ENCODE measurements at places on chromosomes 13 and 19.

GRCh38 chr19:14318873-14319272, 62.4 kb upstream of the ADGRE5 start:
- no peak for DNase-seq

DNA sequence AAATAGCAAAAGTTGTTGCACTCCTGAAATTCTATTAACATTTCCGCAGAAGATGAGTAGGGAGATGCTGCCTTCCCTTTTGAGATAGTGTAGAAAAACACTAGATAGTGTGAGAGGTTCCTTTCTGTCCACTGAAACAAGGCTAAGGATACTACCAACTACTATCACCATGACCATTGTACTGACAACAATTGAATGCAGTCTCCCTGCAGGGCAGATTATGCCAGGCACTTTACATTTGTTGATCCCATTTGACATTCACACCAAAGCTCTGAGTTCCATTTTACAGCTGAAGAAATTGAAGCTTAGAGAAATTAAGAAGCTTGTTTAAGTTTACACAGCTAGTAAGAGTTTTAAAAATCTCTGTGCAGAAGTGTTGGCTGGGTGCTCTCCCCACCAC, 55.0 kb downstream of the CYSLTR2 start:
- DNase-seq, result no peak

- no peak for DNase-seq
Observed at GRCh38 chr19:10043286-10043927, 30.1 kb downstream of the RDH8 start.

- DNase-seq, result no peak
Observed at GRCh38 chr13:112838842-112839117, 130.2 kb upstream of the MCF2L start.

GRCh38 chr19:31783592-31783991, 434.4 kb upstream of the TSHZ3 start:
- no peak for DNase-seq

DNA sequence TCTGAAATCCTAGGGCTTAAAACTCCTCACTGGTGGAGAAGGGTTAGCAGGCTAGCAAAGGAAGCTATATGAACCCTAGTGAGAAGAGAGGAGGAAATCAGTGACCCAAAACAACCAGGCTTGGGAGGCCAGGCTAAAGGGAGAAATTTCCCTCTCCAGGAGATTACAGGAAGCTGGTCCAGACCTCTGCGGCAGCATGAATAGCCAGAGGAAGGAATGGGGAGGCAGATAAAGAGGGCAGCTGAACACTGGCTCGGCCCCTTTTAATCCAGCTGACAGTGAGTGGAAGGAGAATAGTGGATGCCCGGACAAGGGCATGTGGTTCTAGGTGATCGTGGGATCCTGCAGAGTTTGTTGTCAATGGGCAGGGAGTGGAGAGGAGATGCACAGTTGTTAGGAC, 130.6 kb downstream of the COG6 start:
- DNase-seq, result no peak

DNA sequence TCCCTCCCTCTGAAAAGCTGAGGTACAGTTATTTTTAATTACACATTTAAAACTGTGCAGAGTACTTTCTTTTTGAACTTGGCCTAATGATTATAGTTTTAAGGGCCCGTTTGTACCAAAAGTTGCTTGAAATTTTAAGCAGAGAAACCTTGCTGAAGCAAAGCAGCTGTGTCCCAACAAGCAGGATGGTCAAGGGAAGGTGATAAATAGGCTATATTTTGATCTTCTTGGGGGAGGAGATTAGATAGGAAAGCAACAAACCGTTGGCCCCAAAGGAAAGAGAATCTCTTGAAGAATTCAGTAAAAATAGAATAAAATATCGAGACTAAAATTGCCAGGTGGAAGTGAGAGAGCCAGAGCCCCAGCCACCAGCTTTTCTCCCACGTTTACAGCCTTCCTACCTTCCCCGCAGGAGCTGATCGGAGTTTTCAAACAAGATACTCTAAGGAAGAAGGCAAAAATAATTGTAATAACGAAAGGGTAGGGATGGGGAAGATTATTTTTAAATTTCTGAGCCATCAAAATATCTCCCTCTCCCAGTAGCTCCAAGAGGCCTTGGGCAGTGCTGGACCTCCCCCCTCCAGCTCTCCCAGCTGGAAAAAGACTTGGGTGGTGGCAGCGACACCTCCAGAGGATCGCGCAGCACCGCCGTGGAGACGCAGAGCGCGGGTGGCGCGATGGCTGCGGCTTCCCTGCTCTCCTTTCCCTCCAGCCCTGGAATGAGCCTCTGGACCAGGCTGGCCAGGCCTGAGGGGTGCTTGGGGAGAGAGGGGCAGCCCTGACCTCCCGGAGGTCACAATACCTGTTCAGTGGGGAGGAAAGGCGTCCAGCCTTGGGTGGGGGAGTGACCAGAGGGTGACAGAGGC, 5.8 kb downstream of the ZIC2 start:
- no peak for DNase-seq

DNA sequence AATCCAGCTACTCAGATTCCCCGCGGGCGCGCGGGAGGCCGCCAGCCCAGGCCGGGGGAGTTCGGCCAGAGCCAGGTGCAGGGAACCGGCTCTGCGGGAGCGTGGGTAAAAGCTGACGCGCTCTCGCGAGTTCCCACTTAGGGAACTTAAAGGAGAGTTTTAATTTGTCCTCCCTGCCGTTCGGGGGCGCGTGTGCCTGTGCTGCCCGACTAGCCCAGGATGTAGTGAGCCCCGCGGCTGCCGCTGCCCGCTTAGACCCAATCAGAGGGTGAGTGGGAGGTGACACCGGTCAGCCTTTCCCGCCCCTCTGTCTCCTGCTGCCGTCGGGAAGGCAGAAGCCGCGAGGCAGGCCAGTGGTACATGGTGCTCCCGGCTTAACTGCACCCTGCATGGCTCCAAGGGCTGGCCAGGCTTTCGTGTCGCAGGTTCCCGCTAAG, 36.0 kb upstream of the NEK3 start:
- peak; percentile 25 for DNase-seq

DNA sequence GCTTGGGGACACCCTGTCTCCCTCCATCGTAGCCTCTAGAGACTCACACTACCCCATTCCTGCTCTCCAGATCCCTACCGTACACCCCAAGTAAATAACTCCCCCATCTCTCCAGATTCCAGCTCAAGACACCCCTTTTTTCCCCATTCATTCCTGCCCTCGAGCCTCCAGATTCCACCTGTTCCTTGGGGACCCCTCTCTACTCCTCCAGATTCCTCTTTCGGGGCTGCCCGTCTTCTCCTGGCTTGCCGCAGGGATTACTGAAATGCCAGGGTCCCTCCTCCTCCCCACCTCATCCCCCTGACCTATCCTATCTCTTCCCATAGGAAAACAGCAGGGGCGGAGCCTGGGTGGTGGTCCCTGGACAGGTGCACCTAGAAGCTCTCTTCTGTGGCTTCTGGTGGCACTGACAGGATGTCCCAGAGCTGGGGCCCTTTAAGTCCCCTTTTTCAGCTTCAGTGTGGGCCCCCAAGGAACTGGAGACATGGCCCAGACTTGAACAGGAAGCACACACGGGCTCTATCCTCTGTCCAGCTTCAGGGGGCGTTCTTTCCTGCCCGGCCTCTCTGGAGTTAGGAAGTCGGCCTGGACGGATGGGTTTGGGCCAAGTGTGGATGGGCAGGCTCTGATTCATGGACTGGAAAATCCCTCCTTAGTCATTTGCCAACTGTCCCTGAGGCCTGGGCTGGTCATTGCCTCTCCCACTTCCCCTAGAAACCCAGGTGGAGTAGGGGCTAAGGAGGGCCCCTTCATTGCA, 1.2 kb downstream of the ZSWIM4 start:
- DNase-seq, result peak; percentile 92

- DNase-seq, result no peak
Observed at GRCh38 chr19:2176337-2176994, 12.7 kb downstream of the DOT1L start.

DNA sequence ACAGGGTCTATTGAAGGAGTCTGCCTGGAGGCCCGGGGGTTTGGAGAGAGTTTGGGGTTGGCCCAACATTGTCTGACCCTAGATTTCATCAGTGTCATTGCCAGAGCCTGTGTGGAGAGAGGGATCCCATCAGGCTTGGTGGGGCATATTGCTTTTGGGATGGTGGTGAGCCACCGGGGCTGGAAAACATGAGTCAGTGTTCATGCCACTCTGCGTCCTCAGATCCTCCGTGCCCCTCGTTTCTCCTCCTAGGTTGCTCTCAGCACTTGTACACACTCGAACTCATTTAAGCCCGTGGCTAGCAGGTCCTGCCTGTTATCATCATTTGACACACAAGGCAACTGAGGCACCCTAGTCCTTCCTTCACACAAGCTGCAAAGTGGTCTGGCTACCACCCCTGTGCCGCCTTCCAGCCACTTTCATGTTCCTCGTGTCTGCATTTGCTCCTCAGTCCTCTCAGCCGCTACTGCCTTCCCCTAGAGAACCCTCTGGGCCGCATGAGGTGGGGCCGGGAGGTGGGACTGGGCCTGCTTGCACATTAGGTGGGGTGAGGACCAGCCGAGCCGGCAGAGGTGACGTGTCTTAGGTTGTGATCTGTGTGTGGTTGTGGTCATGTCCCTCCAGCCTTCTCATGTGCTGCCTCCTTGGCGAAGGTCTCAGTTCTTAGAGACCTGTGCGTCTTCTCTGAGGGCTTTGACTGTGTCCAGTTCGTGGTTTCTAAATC, 3.6 kb downstream of the NACC1 start:
- DNase-seq, result no peak

DNA sequence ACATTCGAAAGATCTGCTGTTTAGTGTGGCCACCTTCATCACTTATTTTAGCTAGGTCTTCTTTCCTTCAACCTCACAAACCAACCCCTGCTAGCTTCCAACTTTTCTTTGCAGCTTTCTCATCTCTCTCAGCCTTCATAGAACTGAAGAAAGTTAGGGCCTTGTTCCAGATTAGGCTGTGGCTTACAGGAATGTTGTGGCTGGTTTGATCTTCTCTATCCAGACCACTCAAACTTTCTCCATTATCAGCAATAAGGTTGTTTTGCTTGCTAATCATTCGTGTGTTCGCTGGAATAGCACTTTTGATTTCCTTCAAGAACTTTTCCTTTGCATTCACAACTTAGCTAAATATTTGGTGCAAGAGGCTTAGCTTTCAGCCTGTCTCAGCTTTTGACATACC, 44.7 kb downstream of the CARS2 start:
- no peak for DNase-seq

DNA sequence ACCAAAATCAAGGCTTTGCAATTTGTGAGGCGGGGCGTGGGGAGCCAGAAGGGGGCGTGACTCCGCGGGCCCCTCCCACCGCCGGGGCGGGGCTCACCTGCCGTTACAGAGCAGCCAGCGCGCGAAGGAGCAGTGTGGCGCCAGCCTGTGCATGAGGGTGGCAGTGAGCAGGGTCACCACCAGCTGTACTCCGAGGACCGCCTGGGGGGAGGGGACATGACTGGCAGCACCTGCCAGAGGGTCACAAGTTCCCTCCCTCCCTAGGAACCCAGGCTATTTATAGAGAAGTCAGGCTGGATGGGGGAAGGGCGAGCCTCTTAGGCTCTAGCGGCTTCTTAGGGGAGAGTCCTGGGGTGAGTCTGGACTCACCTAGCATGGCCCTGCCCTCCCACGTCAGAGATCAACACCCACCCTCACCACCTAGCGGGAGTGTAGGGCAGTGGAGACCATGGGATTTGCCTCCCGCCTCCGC, 3.6 kb downstream of the TMEM161A start:
- DNase-seq, result no peak

DNA sequence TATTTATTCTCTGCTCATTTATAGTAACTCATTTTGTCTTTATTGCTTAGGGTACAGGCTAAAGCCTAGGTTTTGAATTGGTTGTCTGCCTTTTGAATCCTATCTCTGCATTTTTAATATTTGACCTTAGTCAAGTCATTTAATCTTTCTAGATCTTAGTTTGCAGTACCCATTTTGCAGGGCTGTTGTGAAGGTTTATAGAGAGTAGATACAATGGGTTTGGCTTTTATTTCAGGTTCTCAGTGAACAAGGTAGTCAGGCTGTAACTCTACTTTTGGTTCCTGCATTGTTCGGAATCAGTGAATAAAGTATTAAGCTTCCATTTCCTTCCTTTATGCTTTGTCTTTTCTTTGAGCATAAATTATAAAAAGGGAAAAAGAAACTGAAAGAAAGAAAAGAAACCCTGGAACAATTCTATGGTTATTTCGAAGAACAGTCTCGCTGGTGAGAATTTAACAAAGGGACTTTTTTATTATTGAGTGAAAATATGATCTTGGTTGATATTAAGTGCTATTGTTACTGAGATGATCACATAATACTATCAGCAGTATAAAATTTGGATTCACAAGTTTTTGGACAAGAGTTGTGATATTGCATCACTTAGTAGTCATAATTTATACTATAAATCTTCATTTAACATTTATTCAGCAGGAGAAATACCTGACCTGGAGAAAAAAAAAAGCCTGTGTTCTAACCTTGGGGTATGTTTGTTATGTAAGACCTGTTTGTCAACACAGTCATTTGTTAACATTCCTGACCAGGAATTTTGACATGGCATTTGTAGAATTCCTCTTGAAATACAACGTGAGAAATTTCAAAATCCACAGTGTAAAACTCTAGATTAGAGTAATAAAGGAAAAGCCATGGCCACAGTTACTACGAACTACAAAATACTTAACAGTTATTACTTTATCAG, 91.3 kb downstream of the ZMYM2 start:
- no peak for DNase-seq

GRCh38 chr19:47243776-47244547, 12.4 kb upstream of the CCDC9 start:
- DNase-seq, result peak; percentile 95

DNA sequence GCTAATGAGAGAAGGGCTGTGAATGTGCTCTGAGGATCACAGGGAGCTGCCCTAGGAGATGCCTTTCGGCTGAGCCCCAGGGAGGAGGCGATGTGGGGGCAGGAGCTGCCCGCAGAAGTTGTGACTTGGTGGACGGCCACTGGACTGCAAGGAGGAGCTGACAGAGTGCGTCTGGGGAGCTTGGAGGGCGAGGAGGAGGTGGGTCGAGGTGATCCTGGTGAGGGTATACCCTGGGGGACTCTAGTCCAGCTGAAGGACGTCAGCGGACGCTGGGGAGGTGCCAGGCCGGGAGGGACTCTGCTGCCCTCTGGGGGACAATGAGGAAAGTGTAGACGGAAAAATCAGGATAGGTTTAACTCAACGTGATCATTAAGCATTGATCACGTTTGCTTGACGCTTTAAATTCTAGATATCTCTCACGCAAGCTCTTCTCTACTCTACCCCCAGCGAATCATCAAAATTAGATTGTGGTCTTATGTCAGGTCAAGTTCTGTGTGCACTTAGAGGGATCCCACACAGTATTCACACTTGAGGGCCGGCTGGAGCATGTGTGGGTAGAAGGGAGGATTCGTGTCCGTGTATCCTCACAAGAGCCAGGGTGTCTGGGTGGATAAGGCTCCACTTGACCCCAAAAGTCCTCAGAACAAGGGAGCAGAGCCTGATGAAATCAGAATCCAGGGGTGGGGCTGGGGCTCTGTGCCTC, 3.3 kb upstream of the CEACAM7 start:
- peak; percentile 48 for DNase-seq

DNA sequence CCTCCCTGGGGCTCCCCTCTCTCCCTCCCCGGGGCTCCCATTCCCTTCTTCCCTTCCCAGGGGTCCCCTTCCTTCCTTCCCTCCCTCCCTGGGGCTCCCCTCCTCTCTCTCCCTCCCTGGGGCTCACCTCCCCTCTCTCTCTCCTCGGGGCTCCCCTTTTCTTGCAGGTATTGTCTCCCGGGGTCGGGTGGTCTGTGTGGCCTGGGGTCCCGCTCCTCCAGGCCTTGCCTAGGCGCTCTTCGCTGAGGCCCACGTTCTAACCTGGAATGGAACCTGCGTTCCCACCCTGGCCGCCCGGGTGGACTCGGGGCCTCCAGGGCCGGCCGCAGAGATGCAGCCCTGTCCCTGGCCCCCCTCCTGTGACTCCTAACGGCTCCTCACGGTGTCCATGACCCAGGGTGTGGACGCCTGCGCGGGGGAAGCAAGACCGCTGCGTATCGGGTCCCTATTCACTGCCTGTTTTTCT, 940 bp upstream of the DCUN1D2 start:
- peak; percentile 65 for DNase-seq

GRCh38 chr13:41013835-41014234, 5.3 kb downstream of the ELF1 start:
- DNase-seq, result no peak
